Retinal pigment epithelial cell (primary cell): ENCODE measurements at places on chromosomes 6 and 20.

GRCh38 chr6:97151601-97152000 is 131.4 kb downstream of the MMS22L start:
- DNase-seq, result no peak

- no peak for DNase-seq
Measured at GRCh38 chr20:60993433-60994044, 258.5 kb upstream of the CDH4 start.

DNA sequence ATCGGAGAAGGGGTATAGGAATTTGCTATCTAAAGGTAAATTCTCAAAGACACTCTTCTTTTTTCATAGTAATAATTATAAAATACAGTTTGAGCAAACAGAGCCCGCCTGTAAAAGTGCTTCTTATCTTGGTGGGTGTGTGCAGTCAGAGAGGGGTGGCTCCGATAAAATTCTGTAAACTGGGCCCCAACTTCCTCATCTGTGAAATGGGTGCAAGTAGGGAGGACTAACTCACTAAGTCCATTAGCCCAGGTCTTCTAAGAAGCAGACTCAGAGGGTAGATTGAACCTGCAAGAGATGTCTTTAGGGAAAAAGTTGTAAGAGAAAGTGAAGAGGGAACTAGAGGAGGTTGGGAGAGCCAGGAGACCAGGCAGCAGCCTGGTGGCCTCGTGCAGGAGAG is 245.8 kb upstream of the RREB1 start:
- DNase-seq, result no peak

GRCh38 chr20:57893366-57893999 is 183.7 kb upstream of the PMEPA1 start:
- no peak for DNase-seq

DNA sequence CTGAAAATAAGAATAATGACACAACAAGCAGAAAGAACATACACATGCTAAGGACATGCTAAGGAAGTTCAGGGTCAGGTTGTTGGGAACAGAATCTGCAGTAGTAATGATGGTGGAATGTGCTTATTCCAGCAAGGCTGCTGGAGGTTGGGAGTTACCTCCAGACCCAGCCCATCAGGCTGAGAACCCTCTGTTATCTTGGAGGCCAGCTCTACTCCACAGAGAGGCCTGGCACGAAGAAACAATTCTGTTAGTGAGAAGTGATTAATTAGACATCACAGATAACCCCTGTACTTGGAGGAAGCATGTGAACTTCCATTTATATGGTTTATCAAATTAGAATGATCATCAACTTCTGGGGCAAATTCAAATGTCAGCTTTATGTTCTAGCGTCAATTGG is 22.1 kb upstream of the ARHGAP18 start:
- DNase-seq, result no peak

DNA sequence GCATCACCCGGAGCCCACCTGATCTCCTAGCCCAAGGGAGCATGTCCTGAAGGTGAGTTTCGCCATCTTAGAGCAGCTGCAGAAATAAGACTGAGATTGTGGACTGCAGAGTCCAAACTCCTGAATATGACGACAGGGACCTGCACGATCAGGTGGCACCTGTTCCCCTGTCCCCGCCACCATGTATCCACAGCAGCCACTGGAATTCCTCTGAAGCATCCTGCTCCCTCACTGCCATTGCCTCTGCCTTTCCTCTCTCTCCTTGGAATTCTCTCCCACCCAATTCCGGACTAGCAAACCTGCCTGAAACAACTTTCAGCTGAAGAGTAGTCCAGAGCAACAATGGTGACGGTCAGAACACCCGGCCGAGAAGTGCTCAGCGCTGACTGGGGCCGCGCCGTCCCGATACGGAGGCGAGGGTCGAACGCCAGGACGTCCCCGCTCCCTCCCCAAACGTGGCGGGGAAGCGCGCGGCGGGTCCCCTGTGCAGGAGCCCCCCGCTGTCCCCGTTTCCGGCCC is 694 bp upstream of the FAM120B start:
- DNase-seq, result no peak

DNA sequence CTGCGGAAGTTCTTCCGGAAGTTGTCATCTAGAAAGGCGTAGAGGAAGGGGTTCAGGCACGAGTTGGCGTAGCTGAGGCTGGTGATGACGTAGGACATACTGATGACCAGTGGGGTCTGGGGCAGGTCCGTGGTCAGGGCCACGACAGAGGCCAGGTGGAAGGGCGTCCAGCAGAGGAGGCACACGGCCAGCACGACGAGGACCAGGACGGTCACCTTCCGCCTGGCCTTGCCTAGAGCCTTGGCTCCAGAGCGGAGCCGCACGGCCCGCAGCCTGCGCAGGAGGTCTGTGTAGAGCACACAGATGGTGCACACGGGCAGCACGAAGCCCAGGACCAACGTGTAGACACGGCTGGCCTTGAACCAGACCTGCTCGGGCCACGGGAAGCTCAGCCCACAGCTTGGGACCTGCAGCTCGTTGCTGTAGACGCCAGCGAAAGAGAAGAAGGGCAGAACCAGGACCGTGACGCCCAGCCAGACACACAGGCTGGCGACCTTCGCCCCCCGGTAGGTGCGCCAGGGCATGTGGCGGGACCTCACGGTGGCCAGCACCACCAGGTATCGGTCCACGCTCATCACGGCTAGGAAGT is 1.4 kb downstream of the NPBWR2 start:
- DNase-seq, result no peak

GRCh38 chr20:52461582-52461981 is 270.0 kb upstream of the ZFP64 start:
- DNase-seq, result no peak

- DNase-seq, result no peak
Measured at GRCh38 chr20:49566401-49567364, 1.3 kb downstream of the PTGIS start.

- no peak for DNase-seq
Measured at GRCh38 chr6:3426091-3426926, 30.5 kb downstream of the SLC22A23 start.

GRCh38 chr6:121451250-121451649 is 15.8 kb downstream of the GJA1 start:
- no peak for DNase-seq

GRCh38 chr6:140217283-140217682 is 842.8 kb upstream of the CITED2 start:
- DNase-seq, result no peak

GRCh38 chr6:30311671-30312070 is 15.1 kb upstream of the TRIM39 start:
- no peak for DNase-seq

- no peak for DNase-seq
Measured at GRCh38 chr6:107585815-107586435, 96.0 kb downstream of the SOBP start.

- no peak for DNase-seq
Measured at GRCh38 chr6:64160486-64160885, 524.9 kb downstream of the PHF3 start.

DNA sequence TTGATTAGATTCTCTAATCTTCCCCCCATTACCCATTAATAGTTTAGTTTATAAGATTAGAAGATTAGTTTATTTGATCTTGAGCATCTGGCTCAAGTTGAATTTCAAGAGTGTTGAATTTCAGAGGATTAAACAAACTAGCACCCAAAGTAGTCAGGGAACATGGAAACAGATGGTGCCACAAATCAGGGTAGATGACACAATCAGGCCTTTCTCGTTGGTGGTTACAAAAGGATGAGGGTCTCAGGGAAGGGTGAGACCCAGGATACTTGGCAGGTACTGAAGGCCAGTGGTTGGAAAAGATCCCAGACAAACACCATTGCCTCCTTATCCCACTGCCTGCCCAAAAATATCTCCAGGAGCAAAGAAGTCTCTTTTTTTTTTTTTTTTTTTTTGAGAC is 29.5 kb upstream of the ADGRF1 start:
- DNase-seq, result no peak

- no peak for DNase-seq
Measured at GRCh38 chr6:84687431-84687830, 77.0 kb downstream of the TBX18 start.

DNA sequence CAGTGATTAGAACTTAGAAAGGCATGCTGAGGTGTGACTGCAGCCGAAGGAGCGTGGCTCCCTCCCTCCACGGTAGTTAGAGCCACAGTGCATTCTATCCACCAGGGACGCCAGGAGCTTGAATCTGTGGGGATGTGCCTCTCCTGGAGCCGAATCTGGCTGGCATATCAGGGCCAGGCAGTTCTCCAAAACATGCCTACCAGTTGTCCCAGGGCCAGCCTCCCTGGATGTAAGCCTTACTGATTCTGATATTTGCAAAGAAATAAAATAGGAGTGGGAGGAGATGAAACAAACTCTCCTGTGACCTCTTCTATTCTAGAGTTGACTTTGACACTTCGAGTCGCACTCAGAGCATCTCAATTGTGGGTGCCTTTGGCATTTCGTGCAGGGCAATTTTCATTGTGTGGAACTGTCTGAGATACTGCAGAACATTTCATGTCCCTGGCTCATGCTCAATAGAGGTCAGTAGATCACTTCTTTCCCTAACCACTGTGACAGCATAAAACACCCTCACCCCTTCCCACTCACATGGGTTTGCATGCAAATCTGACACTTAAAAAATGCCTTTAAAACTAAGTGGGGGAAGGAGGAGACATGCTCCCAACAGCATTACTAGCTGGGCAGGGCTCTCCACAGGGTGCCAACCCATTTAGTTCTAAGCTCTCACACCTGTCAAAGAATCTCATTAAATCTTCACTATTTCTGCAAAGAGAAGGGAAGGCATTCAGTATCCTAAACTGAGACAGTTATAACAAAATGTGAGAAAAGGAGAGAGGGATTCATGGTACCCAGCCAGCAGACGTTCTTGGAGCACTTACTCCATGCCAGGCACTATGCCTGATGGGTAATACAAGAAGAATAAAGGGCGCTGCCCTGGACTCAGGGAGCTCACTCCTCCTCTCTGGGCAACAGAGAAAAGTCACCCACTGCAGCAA is 378.9 kb downstream of the PREX1 start:
- no peak for DNase-seq

DNA sequence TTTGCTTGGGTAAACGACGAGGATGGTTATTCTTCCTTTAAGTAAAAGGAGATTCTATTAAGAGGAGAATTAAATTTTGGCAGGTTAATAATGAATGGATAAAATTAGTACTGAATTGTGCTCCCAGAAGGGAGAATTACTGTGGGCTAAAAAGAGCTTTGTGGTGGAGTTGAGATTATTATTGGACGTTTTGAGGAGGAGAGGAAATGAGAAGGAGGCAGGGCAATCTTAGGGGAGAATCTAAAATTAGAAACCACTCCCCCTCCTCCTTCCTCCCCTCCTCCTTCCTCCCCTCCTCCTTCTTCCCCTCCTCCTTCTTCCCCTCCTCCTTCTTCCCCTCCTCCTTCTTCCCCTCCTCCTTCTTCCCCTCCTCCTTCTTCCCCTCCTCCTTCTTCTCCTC is 331.8 kb downstream of the PRL start:
- no peak for DNase-seq

GRCh38 chr6:165574220-165575157 is 88.6 kb downstream of the PDE10A start:
- DNase-seq, result no peak

DNA sequence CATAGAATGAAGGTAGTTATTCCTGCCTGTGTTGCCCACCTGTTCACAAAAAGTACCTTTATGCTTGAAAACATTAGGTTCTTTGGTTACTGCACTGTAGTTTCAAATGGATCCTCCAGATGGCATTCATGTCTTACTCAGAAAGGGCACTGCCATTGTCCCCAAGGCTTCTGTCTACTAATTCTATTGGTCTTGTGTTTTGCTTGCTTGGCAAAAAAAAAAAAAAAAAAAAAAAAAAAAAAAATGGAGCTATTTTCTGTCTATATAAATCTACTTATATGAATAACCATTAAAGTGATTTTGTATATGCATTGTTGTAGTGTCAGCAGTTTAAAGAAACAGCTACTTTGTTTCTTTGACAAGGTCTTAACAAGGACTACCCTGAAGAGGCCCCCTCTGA is 12.7 kb upstream of the EFHC1 start:
- no peak for DNase-seq

GRCh38 chr6:31901415-31901952 is 402 bp downstream of the ZBTB12 start:
- DNase-seq, result no peak

- DNase-seq, result no peak
Measured at GRCh38 chr6:12501990-12502389, 211.8 kb downstream of the EDN1 start.

DNA sequence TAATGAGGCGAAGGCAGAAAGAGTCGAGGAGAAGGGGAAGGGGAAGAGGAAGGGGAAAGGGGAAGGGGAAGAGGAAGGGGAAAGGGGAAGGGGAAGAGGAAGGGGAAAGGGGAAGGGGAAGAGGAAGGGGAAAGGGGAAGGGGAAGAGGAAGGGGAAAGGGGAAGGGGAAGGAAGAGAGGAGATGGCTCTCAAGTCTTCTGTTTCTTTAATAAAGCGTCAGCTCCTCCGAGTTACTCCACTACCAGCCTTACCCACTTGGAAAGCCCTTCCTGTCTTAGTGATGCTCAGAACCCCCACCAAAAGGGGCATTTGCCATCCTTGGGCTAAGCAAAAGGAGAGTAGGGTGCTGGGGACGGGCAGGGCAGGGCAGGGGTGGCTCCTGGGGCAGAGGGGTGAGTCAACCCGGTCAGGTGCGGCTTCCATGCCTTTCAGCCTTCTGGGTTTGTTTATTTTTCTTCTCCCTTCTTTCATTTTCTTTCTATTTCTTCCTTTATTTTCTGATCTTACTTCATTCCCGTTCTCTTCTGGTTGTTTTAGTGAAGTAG is 476 bp upstream of the CLIC5 start:
- DNase-seq, result no peak

GRCh38 chr6:134176264-134176975 is 124.0 kb upstream of the SLC2A12 start:
- DNase-seq, result no peak

DNA sequence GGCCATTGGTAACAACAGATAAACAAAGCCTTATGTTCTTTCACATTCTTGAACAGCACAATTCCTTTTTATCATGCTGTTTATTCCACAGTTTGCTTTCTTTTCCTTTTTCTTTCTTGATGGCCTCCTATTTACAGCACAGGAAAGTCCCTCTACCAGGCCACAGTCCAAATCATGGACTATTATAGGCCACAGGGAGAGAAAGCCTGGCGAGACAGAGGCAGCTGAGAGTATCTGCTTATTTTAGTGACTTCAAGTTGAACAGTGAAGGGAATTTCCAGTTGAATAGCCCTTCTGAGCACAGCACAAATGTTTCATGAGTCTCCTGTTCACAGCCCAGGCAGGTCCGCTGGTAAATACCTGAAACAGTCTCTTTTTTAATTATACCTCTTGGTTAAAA is 263.7 kb upstream of the ARID1B start:
- DNase-seq, result no peak

- DNase-seq, result no peak
Measured at GRCh38 chr6:82437701-82438100, 74.1 kb downstream of the TPBG start.

GRCh38 chr6:54142889-54143519 is 31.8 kb downstream of the MLIP start:
- no peak for DNase-seq

- DNase-seq, result no peak
Measured at GRCh38 chr20:10330071-10330470, 104.0 kb downstream of the MKKS start.

GRCh38 chr6:22666586-22666985 is 97.2 kb downstream of the HDGFL1 start:
- DNase-seq, result no peak

GRCh38 chr6:160871320-160871719 is 120.2 kb upstream of the MAP3K4 start:
- no peak for DNase-seq
